Thoracic aorta (tissue), 2 donors: ENCODE measurements at places on chromosomes 3 and 15.

DNA sequence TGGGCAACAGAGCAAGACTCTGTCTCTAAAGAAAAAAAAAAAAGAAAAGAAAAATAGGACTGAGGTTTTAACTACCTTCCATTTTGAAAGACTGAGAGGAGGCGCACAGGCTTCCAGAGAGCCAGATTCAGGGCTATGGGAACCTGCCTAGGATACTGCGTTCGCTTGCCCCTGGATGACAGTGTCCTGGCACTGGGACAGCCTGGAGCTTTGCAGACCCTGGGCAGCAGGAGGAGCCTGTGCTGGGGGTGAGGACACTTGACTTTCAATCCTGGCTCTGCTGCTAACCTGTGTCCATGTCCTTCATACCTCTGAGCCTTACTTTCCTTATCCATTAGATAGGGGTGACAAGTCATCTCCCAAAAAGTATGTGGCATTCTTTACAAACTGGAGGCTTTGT lies 31.2 kb downstream of the CD276 start:
- no peak for DNase-seq

- DNase-seq = peak; percentile 40
These were observed 33.2 kb downstream of the ZNF106 start for GRCh38 chr15:42457445-42458442.

GRCh38 chr3:713006-713621 lies 379.7 kb upstream of the CNTN6 start:
- no peak for DNase-seq

GRCh38 chr3:160163229-160163878 lies 61.9 kb upstream of the C3orf80 start:
- no peak for DNase-seq

GRCh38 chr15:61549727-61550126 lies 320.6 kb upstream of the RORA start:
- DNase-seq = no peak

DNA sequence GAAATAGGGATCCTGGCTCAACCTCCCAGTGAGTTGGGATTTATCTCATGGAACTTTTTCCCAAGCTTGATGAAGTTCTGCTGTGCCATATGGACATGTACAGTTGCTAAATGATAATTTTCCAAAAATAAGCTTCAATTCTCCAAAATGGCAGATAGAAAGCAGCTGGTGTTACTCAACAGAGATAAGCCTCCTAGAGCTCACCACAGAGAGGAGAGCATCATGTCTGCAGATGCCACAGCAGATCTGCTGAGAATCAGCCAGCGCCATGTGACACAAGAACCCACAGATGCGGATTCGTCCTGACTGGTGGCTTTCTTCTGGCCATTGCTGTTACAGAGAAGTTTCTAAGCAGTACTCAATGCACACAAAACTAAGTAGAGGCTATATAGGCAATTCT lies 50.6 kb downstream of the AGTR1 start:
- DNase-seq = no peak

DNA sequence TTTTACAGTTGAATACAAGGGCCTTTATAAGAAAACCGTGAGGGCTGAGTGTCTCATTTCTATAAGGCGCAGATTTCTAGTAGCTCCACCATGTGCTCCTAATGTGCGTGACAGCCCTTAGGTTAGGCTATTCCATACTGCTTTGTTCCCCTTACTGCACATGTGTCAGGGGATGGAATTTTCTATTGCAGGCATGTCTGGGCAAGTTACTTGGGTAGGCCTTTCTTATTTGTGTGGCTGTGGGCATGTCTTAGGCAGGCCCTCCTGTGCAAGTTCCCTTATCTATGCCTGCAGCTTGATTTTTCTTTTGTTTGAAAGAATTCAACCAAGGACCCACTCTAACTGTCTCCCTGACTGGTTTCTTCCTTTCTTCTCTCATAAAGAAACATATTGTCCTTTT lies 434.2 kb upstream of the CNTN3 start:
- DNase-seq = no peak

DNA sequence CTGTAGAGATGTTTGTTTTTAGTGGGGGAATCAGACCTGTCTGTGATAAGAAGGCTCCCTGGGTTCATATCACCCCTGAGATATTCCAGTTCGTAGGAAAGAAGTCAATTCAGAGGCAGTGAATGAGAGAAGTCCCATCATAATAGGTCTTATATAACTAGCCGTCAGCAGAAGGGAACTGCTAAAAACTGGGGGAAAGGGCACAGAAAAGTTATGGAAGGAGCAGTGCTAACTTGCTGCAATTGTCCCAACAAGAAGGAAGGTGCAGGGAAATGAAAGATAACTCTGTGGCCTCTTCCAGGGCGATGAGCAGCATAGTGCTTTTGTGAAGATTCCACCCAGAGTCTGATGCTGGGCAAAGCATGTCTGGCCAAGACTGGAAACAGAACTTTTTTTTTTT lies 9.0 kb upstream of the CA12 start:
- DNase-seq = no peak
